ENCODE measurements at places on chromosomes 5 and 9. TPM values are rescaled to one million over a fixed set of nuclear protein-coding genes. Genes with fewer than 3 reads are reported as not detected.

TSLP gene
- not detected for total RNA-seq

IQGAP2 gene
- total RNA-seq: 2.6 TPM

ACSL6 gene
- 0.22 TPM for total RNA-seq

BNIP1 gene
- total RNA-seq: 18.1 TPM

SFXN1 gene
- total RNA-seq: 89.2 TPM

SLC6A3 gene
- 0.97 TPM for total RNA-seq

PKD2L2 gene
- total RNA-seq: 0.12 TPM

GRIA1 gene
- total RNA-seq: not detected

SLC6A7 gene
- total RNA-seq: not detected

ROPN1L gene
- total RNA-seq: 2.1 TPM

OR13F1 gene
- not detected for total RNA-seq

NEUROG1 gene
- total RNA-seq: not detected
